ENCODE measurements at places on chromosomes 6 and 20. TPM values are rescaled to one million over a fixed set of nuclear protein-coding genes. Genes with fewer than 3 reads are reported as not detected.

POU5F1 gene
- 13.6 TPM for total RNA-seq

HTR1E gene
- not detected for total RNA-seq

LAMA2 gene
- total RNA-seq: 54.5 TPM

KIFC1 gene
- total RNA-seq: 3.1 TPM

- no peaks in the 10 kb centered on the region for H3K27me3 ChIP-seq
- no peak for DNase-seq
- H3K36me3 ChIP-seq: no peaks in the 10 kb centered on the region
- peak overlapping the region; percentile 52 for H3K27ac ChIP-seq
These were observed 202.5 kb downstream of the BCAS1 start for GRCh38 chr20:53867741-53868351.

DNA sequence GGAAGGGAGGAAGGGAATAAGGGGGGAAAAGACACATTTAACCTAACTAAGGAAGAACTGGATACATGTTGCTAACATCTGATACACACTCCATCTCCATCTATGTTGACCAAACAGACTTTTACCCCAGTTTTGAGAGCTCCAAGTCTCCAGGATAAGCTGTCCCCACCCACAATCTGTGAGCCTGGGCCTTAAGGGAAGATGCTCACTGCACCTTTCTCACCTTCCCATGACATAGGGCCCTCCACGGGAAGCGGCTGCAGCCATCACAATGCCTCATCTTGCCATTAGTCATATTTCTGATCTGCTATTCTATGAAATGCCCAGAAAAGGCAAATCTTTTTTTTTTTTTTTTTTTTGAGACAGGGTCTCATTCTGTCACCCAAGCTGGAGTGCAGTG, 126.6 kb upstream of the SALL4 start:
- no peaks in the 10 kb centered on the region for H3K36me3 ChIP-seq
- no peaks in the 10 kb centered on the region for H3K27me3 ChIP-seq
- H3K27ac ChIP-seq: no peak overlapping the region
- H3K4me1 ChIP-seq: no peaks in the 10 kb centered on the region
- no peak for DNase-seq

GRCh38 chr6:113846577-113846976, 10.6 kb upstream of the MARCKS start:
- no peaks in the 10 kb centered on the region for H3K36me3 ChIP-seq
- DNase-seq: no peak

- H3K27ac ChIP-seq: no peak overlapping the region
- no peak for DNase-seq
- H3K4me1 ChIP-seq: no peaks in the 10 kb centered on the region
- H3K36me3 ChIP-seq: peaks cover 6% of the 10 kb centered on the region
These were observed 201.4 kb downstream of the TMEM242 start for GRCh38 chr6:157121897-157122296.

GRCh38 chr6:144561455-144562043, 276.4 kb downstream of the UTRN start:
- H3K27ac ChIP-seq: no peak overlapping the region
- H3K4me3 ChIP-seq: no peak overlapping the region
- no peaks in the 10 kb centered on the region for H3K4me1 ChIP-seq
- no peaks in the 10 kb centered on the region for H3K27me3 ChIP-seq
- peaks cover 3% of the 10 kb centered on the region for H3K36me3 ChIP-seq

GRCh38 chr20:62374331-62375152, 7.4 kb upstream of the LAMA5 start:
- H3K4me3 ChIP-seq: no peak overlapping the region
- H3K36me3 ChIP-seq: no peaks in the 10 kb centered on the region
- H3K27ac ChIP-seq: peak overlapping the region; percentile 77
- no peaks in the 10 kb centered on the region for H3K27me3 ChIP-seq

- DNase-seq: peak; percentile 70
- no peak overlapping the region for H3K4me3 ChIP-seq
- no peak overlapping the region for H3K27ac ChIP-seq
- H3K27me3 ChIP-seq: no peaks in the 10 kb centered on the region
These were observed 36.8 kb upstream of the DDR1 start for GRCh38 chr6:30847421-30847970.

DNA sequence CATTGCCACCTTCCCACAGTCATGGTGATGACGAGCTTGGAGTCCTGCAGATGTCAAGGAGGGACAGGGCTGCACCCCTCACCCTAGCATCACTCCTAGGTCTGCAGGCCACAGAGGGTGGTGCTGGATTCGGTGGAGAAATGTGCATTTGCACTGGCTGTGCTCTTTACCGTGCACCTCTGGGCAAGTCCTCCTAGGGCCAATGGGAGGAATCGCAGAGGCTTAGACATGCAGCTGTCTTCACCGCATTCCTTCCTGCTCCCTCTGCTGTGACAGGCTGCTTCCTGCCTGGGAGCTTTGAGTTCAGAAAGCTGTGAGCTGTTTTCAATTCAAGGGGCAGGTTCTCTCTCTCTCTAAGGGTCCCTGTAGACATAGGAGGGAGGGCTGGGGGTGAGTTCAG, 85.1 kb downstream of the EDN3 start:
- DNase-seq: no peak
- no peaks in the 10 kb centered on the region for H3K4me1 ChIP-seq
- no peaks in the 10 kb centered on the region for H3K27me3 ChIP-seq
- no peak overlapping the region for H3K27ac ChIP-seq

GRCh38 chr20:25281541-25281991, 33.7 kb downstream of the PYGB start:
- no peaks in the 10 kb centered on the region for H3K4me1 ChIP-seq
- DNase-seq: peak; percentile 19

DNA sequence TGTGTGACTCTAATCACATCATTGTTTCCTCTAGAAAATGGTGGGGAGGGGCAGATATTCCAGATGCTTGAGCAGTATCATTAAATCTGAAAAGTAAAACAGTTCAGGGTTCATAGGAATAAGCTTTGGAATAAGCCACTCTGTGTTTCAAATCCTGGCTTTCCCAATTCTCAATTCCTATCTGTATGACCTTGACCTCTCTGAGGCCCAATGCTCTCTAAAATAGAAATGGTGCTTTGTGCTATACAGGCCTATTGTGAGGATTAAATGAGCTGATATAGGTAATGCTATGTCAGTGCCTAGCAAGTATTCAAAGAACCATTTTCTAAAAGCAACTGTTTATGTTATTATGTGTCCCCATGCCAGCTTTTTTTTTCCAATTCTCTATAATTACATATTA, 209.0 kb upstream of the PRSS16 start:
- no peak overlapping the region for H3K4me3 ChIP-seq
- no peak for DNase-seq
- H3K27ac ChIP-seq: no peak overlapping the region
- no peaks in the 10 kb centered on the region for H3K36me3 ChIP-seq
- H3K27me3 ChIP-seq: no peaks in the 10 kb centered on the region
